ENCODE measurements at places on chromosomes 16 and 17.

DNA sequence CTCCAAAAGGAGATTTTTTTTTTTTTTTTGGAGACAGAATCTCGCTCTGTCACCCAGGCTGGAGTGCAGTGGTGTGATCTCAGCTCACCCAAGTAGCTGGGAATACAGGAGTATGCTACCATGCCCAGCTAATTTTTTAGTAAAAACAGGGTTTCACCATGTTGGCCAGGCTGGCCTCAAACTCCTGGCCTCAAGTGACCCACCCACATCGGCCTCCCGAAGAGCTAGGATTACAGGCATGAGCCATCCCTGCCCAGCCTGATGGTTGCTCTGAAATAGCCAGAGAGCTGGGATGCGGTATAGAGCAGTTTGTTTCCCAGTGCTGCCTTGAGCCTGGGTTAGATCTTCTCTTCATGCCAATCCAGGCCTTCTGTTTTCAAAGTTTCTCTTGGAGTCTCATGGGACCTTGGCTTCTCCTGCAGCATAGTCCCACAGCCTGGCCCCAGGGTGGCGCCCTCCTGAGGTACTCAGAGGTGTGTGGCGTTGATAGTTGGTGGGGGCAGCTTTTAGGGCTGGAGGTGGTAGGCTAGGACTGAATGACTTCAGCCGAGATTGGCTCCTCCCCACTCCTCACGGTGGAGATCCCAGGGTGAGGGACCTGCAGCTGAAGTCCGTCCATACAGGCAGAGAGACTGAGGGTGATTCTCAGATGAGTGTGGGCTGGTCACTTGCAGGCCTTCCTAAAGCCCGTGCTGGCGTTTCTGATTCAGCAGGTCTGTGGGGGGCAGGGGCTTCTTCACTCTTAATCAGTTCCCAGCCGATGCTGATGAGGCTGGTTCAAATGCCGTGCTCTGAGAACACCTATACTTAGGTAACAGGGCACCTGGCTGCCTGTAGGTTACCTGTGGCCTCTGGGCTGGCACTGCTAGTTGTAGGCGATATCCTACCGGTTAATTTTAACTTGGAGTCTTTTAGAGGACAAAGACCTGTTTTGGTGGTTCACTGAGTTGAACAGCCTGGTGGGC is 52.0 kb downstream of the TNFRSF13B start:
- no peak for DNase-seq

GRCh38 chr17:80662557-80662956 is 117.9 kb downstream of the RPTOR start:
- DNase-seq, result no peak

DNA sequence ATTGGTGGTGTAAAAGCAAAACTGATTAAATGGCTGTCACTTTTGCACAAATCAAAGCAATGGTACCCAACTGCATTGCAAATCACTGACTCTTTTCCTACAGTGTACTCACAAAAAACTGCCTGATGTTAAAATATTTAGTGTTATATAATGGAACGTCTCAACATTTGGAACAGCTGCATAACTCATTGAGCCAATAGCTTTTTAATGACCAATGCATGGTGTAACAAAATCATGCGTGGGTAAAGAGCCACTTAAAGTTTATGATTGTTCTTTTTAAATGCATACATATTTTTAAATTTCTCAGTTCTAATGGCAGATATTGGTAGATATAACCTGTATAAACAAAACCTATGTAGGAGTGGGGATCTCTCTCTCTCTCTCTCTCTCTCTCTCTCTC is 204.0 kb upstream of the MPHOSPH6 start:
- DNase-seq, result no peak

GRCh38 chr17:64500862-64501765 is 4.3 kb upstream of the POLG2 start:
- DNase-seq, result no peak

DNA sequence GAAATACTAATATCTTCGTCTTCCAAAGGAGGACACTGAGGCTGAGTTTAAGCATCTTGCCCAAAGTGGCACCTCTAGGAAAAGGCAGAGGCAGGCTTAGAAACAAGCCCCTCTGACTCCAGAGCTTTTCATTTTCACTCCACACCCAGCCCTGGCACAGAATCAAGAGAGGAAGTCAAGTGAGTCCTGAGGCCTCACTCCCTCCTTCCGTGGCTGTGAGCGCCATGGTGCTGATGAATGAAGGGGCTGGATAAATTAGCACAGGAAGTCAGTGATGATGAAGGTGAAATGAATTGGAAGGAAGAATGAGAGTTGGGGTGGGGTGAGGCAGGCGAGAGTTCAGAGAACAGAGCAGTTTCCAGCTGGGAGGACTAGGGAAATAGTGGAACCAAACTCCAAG is 179.3 kb downstream of the TMEM132E start:
- no peak for DNase-seq

DNA sequence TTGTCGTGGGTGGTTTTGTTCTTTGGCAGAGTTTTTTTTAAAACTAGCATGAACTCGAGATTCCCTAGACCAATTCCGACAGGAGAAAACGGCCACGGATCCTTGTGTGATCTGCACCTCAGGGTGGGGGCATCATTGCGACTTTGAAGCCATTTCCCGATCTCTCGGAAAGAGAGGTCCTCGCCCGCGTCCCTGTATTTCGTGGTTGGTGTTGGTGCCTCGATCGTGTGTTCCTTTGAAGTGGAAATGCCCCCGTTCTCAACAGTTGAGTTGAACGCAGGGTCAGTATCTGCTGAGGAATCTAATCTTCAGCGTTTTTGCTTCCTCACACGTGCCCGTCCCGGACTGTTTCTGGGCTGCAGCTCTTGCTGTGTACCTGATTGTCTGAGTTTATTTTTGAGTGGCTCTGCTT is 1.1 kb downstream of the CRAMP1 start:
- DNase-seq, result no peak

GRCh38 chr16:10605636-10606035 is 25.2 kb upstream of the EMP2 start:
- DNase-seq, result no peak

GRCh38 chr16:66840883-66841282 is 3.3 kb upstream of the CA7 start:
- DNase-seq, result no peak

DNA sequence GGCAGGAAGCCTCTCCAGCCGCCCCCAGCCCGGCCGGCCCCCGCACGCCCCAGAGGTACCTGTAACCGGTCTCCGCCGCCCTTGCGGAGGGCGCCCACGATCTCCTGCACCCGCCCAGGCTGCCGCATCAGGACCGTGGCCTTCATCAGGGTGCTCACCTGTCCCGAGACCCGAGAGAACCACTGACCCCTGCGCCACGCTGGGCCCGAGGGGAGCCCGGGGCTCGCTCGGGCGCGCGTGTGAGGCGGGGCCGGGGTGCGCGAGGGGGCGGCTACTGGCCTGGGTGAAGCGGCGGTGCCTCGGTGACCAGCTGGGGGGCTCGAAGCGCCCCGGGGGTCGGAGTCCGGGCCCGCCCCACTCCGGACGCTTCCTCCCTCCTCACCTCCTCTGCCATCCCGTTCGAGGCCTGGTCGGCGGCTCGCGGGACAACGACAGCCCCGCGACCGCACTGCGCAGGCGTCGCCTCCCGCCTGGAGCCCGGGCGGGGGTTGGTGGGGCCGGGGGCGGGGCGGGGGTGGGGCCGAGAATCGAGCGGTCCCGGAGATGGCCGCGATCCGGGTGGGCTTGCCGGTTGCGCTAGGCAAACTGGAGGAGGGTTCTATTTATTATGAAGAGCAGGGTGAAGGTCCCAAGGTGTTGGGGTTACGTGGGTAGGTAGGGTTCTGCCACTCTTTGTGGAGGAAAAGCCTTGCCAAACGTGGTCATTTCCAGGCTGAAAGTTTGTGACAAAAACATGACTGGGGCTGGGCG is at the start of gene NT5C3B:
Gene NT5C3B (minus strand): TSS at position 433 of the 750 bp plus-strand sequence. CDS start 39 bp downstream, at position 394.
- DNase-seq, result no peak

- DNase-seq, result peak; percentile 33
These were observed 43.2 kb upstream of the DNAJA2 start for GRCh38 chr16:47016700-47017133.

- no peak for DNase-seq
These were observed 13.6 kb downstream of the CHD9 start for GRCh38 chr16:53068423-53068833.

DNA sequence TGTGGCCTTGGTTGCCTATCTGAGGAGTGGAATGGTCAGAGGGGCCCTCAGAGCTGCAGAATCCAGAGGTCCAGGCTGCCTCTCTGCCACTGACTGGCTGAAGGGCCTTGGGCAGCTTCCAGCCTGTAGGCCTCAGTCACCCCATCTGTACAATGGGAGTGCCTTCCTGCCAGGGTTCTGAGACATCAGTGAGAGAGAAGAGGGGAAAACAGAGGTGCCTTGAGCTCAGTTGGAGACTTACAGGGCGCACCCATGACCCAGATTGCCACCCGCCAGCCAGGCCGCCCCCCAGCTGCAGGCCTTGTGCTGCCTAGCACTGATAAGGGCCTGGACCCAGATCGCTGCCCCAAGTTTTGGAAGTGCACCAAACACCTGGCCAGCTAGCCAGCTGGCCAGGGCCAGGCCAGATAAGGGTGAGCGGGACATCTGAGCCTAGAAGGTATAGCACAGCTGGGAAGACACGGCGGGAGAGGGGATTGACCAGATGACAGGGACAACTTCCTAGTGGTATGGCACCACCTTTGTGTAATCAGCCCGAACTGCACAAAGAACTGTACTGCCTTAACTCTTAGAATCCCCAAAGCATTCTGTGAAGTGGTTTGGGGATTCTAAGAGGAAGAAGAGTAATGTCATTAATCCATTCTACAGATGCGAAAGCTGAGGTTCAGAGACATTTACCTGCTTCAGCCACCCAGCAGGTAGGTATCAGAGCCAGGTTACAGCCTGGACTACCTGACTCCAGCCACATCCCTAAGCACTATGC is 1.4 kb downstream of the SLC4A1 start:
- no peak for DNase-seq

DNA sequence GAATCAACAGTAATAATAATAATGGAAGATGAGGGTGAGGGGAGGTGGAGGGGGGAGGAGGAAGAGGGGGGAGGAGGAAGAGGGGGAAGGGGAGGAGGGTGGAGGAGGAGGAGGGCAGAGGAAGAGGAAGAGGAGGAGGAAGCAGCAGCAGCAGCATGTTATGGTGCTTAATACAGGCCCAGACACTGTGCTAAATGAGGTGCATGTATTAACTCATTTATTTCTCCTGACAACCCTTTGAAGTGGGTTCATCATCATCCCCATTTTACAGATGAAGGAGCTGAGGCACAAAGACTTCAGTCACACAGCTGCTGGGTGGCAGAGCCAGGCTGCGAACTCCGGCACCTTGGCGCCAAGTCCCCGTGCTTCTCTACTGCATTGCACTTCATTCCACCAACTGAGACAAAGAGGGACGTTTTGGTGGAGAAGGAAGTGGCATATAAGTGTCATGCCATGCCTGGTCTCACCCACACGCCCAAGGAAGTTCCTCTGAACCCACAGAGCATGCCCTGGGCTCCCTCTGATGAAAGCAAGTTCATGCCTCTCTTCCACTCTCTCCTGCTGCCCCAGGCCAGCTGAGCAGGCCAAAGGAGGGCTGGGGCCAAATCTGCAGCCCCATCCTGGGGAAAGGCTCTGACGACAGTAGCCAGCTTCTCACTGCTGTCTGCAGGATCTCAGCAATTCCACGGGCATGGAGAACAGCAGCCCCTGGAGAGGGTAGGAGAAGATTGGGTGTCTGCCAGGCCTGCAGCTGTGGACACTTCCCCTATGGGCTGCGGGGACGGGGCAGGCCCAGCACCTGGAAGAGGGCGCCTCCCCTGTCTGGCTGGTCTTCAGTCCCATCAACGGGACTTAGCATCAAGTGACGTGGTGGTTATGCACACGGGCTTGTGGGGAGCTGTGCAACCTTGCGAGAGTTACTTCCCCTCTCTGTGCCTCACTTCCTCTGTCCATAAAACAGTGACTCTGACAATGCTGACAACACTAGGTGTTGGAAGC is 21.8 kb downstream of the XYLT1 start:
- no peak for DNase-seq

DNA sequence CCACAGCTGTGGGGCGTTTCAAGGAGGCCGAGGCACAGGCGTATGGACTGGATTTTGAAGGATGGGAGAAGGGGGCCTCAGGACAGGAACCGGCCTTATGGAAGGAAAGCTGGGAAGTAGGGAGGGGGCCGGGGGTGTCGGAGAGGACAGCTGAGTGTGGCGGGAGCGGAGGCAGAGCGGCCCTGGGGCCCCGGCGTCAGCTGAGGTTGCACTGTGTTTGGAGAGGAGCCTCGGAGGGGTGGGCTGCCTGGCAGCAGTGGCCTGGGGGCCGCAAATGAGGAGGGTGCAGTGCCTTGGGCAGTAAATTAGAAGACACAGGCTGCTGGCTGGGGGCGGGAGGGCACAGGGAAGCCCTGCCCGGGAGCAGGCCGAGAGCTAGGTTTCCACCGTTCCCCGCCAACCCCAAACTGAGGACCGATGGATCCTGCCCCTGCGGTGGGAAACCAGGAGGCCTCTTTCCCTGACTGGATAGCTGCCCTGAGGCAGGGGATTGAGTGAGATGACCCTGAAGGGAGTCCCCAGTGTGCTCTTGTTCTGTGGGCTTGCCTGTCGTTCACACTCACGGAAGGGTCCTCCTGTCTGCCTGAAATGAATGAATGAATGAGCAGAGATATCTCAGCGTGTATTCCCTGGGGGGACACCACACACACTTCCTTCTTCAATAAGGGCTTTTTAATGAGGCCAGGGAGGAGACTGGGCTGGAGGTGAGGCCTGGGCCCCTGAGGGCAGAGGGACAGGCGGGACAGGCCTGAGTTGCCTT is 18.4 kb downstream of the FOXJ1 start:
- DNase-seq, result no peak

DNA sequence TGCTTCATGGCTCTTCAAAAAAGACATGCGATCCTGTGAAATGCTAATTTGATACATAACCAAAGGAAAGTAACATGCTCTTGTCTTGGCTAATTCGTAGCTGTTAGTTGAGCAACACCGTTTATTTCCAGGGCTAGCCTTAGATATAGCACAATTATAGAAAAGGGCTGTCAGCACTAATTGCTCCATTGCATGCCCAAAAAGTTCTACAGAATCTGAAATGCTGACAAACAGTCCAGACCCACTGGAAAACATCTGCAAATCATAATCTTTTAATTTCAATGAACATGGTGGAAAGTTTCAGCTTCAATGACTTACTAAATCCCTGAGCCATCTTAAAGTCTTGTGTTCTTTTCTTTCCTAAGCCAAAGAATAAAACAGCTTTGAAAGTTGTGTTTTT is 42.9 kb upstream of the NUDT7 start:
- DNase-seq, result no peak

GRCh38 chr17:12719948-12720347 is 54.3 kb downstream of the MYOCD start:
- DNase-seq, result no peak

DNA sequence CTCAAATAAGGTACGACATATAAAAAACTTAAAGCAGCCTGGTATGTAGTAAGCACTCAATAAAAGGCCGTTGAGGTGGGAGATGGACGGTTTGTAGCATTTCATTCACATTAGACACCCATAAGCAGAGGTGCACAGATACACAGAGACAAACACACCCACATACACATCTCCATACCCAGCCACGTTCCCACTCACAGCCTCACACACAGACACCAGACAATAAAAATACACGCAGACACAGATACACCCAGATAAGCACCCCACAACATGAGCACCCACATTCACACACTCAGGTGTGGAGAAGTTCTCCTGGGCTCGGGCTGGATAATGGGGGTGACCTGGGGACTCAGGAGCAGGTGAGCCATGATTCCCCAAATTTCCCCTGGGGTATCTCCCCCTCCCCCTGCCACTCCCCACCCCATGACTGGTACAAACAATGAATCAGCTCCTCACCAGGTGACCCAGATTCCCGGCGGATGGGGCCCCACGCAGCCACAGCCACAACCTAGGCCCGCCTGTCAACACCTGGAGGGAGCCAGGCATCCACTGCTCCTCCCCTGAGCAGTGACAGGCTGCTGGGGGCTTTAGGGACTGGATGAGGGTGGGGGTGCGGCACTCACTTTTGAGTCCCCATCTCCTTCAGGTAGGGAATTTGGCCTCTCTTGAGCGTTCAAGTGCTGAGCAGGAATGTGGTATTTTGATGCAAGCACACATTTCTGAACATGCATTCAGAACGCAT is 2.7 kb downstream of the DLX3 start:
- DNase-seq, result no peak

Data from NK-92 treated with Interleukin-12 subunit alpha and Interleukin-12 subunit beta, amount 100 ng/mL, for 24 hours (cell line).